Camera-type eye (tissue), 1 donor: ENCODE measurements at places on chromosomes 4 and X. TPM values are rescaled to one million over a fixed set of nuclear protein-coding genes. Genes with fewer than 3 reads are reported as not detected.

FAM236D gene
- total RNA-seq: not detected

IDUA gene
- total RNA-seq: 18.9 TPM

PDE5A gene
- 101 TPM for total RNA-seq

LIMCH1 gene
- 125 TPM for total RNA-seq

PCDH11X gene
- 23.6 TPM for total RNA-seq

SPON2 gene
- 69.1 TPM for total RNA-seq
